ENCODE measurements at places on chromosomes 2 and 18.

DNA sequence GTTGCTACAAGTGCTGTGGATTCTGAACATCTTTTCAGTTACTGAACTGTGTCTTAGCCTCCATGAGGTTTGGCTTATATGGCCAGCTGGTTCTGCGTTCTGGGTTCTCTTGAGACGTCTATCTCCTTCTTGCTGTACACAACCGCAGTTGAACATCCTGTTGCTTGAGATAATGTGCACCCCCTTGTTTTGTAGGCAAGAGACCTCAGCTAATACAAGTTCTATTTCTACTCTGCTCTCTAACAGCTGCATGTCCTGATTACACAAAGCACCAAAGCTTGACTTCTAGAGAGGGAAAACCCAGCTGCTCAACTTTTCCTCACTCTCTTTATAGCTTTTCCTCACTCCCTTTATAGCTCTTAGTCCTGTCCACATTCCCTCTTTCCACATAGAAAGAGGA lies 176.0 kb downstream of the LTBP1 start:
- no peak for DNase-seq
- no peak overlapping the region for H3K27ac ChIP-seq
- H3K36me3 ChIP-seq, result no peaks in the 10 kb centered on the region
- H3K27me3 ChIP-seq, result no peaks in the 10 kb centered on the region
- no peak overlapping the region for H3K4me3 ChIP-seq

GRCh38 chr2:37267685-37268084 lies 36.2 kb downstream of the NDUFAF7 start:
- no peaks in the 10 kb centered on the region for H3K4me1 ChIP-seq
- peaks cover 16% of the 10 kb centered on the region for H3K36me3 ChIP-seq
- DNase-seq, result no peak

- H3K27ac ChIP-seq, result no peak overlapping the region
- H3K36me3 ChIP-seq, result no peaks in the 10 kb centered on the region
- H3K4me3 ChIP-seq, result no peak overlapping the region
- no peak for DNase-seq
- H3K4me1 ChIP-seq, result peaks cover 2% of the 10 kb centered on the region
Measured at GRCh38 chr18:44799382-44799906, 118.8 kb downstream of the SETBP1 start.

DNA sequence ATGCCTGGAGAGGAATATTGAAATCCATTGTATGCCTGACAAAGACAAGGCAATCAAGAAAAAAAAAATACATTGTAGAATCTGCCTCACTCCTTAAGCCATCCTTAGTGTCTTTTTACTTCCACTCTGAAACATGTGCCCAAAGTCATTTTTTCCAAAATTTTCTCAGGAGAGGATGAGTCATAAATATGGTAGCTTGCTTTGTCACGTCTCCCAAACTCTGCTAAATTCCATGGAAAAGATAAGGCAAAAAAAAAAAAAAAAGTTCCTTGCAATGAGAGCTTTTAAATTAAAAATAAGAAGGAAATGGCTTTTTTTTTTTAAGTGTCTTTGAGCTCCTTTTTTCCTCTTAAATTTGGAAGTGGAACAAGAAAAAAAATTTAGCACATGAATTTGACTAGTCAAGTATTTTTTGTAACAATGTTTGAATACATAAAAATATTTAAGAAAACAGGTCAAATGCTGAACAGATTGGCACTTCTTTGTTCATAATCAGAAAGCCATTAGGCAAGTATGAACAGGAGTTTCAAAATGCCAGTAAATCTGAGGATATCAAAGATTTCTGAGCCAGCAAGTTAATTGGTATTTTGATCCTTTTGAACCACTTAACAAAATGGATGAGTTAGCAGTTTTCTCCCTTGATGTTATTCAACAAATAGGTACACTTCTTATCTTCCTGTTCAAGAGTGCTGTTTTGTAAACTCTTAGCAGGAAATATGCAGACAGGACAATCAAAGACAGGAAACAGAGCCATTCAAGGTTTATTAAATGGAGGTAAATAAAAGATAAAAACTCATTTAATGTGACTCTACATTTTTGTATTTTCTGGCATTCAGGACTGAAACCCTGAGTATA lies 247.3 kb upstream of the SP5 start:
- no peak overlapping the region for H3K4me3 ChIP-seq
- no peaks in the 10 kb centered on the region for H3K36me3 ChIP-seq
- DNase-seq, result no peak
- H3K27me3 ChIP-seq, result no peaks in the 10 kb centered on the region
- H3K4me1 ChIP-seq, result no peaks in the 10 kb centered on the region
- no peak overlapping the region for H3K27ac ChIP-seq

- no peaks in the 10 kb centered on the region for H3K36me3 ChIP-seq
- no peak overlapping the region for H3K4me3 ChIP-seq
- no peak for DNase-seq
- no peak overlapping the region for H3K27ac ChIP-seq
Measured at GRCh38 chr2:44680983-44681531, 260.4 kb upstream of the SIX3 start.

GRCh38 chr2:28543316-28544035 lies 47.6 kb downstream of the PLB1 start:
- no peak for DNase-seq
- no peak overlapping the region for H3K27ac ChIP-seq
- H3K4me1 ChIP-seq, result peaks cover 48% of the 10 kb centered on the region
- H3K36me3 ChIP-seq, result no peaks in the 10 kb centered on the region
- no peaks in the 10 kb centered on the region for H3K27me3 ChIP-seq

GRCh38 chr2:98102878-98103277 lies 15.9 kb downstream of the VWA3B start:
- no peaks in the 10 kb centered on the region for H3K4me1 ChIP-seq
- no peak overlapping the region for H3K27ac ChIP-seq
- no peaks in the 10 kb centered on the region for H3K36me3 ChIP-seq
- no peaks in the 10 kb centered on the region for H3K27me3 ChIP-seq
- DNase-seq, result no peak

DNA sequence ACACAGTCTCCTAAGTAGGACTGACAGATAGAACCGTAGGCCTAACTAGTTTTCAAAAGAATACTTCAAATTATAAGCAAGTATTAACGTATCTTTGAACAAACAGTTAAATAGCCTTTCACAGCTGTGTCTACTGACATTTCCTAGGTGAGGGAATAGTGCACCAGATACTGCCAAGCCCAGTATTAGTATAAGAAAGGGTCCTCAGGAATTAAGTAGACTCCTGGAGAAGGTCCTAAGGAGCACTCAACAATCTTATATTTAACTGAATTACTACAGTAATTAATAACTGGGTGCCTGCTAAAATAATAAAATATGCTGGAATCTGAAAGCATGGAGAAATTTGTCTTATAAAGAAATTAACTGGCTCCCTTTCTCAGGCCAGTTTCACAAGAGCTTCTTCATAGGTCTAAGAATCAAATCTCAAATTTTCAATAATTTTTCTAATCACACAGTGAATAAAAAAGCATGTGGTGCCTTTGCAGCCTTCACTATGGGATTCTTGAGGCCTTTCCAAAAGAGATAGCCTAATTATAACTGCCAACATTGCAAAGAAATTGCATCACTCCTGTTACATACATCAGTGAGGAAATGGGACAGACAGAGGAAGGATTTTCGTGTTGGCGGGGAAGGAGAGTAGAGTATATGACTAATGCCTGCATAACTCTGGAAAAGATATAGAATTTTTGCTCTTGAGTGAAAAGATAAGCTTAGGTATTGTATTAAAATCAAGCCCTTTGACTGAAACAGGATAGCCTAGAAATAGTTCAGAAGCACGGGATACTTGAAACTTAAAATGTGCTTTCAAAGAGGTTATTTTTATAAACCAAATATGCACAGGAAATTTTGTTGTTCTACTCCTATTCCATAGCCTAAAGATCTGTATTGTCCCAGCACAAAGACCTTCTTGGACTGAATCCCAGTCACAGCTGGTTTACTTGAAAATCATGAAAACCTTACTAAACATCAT lies 228.6 kb upstream of the STK17B start:
- DNase-seq, result no peak
- no peaks in the 10 kb centered on the region for H3K36me3 ChIP-seq
- no peaks in the 10 kb centered on the region for H3K27me3 ChIP-seq

- no peak overlapping the region for H3K4me3 ChIP-seq
- no peak overlapping the region for H3K27ac ChIP-seq
- H3K36me3 ChIP-seq, result no peaks in the 10 kb centered on the region
Measured at GRCh38 chr2:164126960-164127660, 391.3 kb upstream of the FIGN start.

GRCh38 chr18:23141104-23141999 lies 6.1 kb downstream of the CABLES1 start:
- peaks cover 72% of the 10 kb centered on the region for H3K4me1 ChIP-seq
- H3K27me3 ChIP-seq, result no peaks in the 10 kb centered on the region
- peak overlapping the region; percentile 92 for H3K27ac ChIP-seq
- DNase-seq, result peak; percentile 96
- no peak overlapping the region for H3K4me3 ChIP-seq

DNA sequence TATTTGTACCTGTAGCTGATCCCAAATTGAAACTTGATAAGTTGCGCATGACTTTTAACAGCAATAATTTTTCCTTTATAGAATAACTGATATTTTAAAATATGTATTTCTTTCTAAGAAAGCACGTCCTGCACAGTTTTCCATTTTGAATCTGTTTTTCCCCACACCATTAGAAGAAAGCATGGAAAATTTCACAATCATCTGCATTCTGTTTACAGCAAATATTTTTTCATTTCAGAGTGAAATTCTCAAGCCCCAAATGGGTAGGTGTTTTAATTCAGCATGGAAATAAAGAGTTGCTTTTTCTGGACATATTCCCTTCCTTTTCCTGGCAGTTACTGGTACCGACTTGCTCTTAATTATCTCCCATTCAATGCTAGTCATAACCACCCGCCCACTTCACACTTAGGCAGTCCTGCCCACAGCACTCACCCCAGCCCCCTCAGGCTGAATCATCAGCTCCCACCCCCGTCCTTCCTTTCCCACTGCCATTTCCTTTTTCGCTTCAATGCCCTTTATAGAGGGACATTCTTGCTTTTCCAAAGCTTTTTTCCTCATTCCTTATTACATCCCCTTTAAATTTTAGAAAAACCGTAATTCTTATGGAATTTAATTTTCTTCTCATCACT lies 89.2 kb upstream of the GLS start:
- no peaks in the 10 kb centered on the region for H3K4me1 ChIP-seq
- H3K27ac ChIP-seq, result no peak overlapping the region
- H3K4me3 ChIP-seq, result no peak overlapping the region

DNA sequence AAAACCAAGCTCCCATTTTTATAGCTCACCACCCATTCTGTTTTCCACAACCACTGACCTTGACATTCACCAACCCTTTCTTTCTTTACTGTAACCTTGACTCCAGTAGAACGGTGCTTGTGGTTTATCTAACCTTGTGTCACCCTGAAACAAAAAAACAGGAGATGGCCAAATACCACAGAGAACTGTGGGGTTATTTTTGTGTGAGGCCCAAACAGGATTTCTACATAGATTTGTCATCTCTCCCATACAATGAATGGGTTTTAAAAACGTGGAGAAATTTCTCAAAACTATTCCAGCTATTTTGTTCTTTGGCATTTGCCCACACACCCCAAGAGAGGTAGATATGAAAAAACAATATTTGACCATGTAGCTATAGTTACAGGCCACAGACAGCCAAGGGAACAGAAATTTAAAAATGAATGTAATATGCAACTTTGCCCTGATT lies 231.3 kb upstream of the TANK start:
- DNase-seq, result no peak
- no peaks in the 10 kb centered on the region for H3K27me3 ChIP-seq
- H3K27ac ChIP-seq, result no peak overlapping the region
- H3K4me1 ChIP-seq, result no peaks in the 10 kb centered on the region
- no peaks in the 10 kb centered on the region for H3K36me3 ChIP-seq

DNA sequence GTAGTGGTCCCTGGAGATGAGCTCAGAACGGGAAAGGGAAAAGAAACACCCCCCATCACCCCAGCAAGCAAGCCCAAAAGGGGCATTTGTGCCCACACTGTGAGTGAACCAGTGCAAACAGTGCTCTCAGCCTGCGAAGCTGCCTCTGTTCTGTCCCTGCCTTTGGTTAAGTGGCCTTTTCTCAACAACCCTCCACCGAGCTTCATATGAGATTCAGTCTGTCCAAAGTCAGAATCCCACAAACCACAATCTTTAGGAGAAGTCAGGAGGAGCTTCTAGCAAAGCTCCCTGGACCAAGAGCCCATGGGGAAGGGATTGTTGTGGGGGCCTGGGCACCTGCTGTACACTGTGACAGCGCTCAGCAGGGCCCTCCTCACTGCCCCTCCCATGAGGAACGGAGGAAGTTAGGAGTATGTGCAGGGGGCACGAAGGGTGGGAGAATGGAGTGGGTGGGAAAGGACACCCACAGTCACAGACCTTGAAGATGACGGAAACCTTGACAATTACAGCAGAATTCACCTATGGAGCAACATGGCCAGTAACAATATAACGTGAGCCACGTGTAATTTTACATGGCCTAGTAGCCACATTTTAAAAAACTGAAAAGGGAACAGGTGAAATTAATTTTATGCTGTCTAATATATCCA lies 119.5 kb downstream of the SMAD7 start:
- peaks cover 14% of the 10 kb centered on the region for H3K36me3 ChIP-seq
- no peak overlapping the region for H3K4me3 ChIP-seq
- peaks cover 62% of the 10 kb centered on the region for H3K4me1 ChIP-seq
- no peaks in the 10 kb centered on the region for H3K27me3 ChIP-seq
- no peak overlapping the region for H3K27ac ChIP-seq
- no peak for DNase-seq

DNA sequence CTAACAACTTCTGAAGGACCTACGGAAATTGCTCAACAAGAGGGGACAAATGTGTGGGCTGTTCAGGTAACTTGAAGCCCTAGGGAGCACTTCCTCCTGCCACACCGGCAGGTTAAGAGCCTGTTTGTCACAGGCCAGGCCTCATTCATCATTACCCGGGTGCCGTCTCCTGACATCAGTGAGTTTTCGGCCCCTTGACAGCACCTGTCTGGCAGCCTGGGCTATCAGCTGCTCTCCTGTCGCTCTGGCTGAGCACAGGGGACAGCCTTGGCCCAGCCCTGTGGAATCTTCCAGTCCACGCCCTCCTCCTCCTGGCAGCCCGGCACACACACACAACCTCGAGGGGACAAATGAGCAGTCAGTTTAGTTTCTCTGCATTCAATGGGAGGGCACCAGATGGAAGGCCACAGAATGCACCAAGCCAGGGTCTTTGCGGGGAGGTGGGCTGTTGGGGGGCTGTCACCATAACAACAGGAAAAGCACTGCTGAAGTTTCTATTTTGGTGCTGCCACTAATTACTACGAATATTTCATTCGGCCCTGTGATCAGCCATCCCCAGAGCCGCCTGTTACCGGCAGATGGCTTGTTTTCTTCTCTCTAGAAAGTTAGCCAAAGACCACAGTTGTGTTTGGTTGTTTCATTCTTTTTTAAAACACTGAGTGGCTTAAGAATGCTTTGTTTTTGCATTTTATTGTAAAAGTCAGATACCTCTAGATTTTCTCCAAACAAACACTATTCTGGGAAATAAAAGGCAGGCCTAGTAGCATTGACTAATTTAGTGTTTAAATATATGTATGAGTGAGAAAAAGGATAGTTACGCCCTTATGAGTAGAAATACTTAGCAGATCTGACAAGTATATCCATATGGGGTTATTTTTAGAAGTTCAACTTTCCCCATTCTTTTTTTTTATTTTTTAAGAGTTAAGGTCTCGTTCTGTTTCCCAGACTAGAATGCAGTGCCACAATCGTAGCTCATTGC lies 189.9 kb upstream of the NDUFV2 start:
- H3K4me1 ChIP-seq, result no peaks in the 10 kb centered on the region
- no peak overlapping the region for H3K27ac ChIP-seq
- H3K4me3 ChIP-seq, result no peak overlapping the region
- H3K36me3 ChIP-seq, result no peaks in the 10 kb centered on the region
- DNase-seq, result peak; percentile 23
- H3K27me3 ChIP-seq, result no peaks in the 10 kb centered on the region

GRCh38 chr2:232328032-232328422 lies 50.5 kb upstream of the ALPP start:
- no peaks in the 10 kb centered on the region for H3K36me3 ChIP-seq
- no peaks in the 10 kb centered on the region for H3K4me1 ChIP-seq
- H3K4me3 ChIP-seq, result no peak overlapping the region
- no peak for DNase-seq
- H3K27ac ChIP-seq, result no peak overlapping the region
